ENCODE measurements at places on chromosomes 16 and 17.

GRCh38 chr16:83296505-83296904, 511.3 kb upstream of the HSBP1 start:
- DNase-seq: no peak

DNA sequence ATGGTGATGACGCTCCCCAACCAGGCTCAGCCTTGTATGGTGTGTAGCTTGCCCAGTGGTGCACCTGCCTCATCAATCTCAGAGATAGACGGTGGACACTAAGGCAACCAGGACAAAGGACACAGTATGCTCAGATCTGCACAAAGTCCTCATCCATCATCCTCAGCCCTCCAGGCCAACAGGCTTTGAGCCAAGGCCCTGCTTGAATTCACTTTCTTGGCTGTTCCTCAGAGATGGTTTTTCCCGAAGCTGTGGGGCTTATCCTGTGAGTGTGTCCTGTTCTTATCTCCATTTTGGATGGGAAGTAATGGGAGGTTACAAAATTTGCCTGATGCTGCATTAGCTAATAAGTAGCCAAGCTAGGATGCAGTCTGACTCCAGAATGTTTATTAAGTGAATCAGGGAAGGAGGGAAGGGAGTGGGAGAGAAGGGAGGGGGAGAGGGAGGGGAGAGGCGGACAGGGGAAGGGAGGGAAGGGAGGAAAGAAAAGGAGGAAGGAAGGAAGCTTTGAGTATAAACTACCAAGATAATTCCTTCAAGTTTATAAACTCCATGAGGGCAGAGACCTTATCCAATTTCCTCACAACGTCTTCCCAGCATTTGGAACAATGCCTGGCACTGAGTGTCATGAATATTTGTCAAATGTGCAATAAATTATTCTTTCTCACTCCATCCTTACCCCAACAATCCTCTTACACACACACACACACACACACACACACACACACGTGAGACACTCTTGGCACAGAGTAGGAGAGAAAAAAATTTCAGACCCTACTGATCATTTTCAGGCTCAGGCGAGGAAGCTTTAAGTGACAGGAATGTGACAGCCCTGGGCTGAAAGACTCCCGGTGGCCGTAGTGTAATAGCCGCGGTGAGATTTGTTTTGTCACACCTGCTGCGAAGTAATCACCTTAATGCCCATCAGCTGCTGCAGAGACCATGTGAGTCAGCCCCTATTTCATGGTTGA, 84.3 kb downstream of the BMERB1 start:
- DNase-seq: peak; percentile 32

- peak; percentile 39 for DNase-seq
Measured at GRCh38 chr16:50153596-50154419, 702 bp downstream of the TENT4B start.

DNA sequence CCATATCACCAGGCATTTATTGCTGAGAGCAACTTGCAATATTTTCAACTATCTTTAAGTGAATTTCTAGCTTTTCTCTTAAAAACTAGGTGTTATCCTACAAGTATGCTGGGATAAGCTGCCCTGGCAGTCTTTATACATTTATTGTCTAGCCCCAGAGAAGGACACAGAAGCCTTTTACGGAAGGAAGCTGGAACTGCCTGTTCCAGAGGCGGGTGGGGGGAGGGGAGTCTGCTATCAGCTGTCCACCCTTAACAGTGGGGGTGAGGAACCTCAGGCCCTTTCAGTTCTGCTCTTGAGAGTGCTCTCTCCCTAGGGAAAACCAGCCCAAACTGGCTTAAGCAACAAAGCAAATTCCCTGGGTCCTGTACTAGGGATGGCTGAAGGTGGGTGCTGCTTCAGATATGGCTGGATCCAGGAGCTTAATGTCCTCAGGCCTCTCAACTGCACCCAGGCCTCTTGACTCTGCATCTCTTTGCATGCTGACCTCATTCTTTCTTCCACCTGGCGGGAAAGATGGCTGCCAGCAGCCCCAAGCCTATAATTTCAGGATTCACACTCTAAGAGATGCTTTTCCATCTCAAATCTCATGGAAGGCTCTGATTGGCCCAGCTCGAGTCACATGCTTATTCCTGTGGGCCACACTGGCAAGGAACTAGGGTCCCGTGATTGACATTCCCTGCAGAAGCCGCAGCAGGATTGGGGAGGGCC, 16.6 kb downstream of the NAGPA start:
- DNase-seq: no peak

DNA sequence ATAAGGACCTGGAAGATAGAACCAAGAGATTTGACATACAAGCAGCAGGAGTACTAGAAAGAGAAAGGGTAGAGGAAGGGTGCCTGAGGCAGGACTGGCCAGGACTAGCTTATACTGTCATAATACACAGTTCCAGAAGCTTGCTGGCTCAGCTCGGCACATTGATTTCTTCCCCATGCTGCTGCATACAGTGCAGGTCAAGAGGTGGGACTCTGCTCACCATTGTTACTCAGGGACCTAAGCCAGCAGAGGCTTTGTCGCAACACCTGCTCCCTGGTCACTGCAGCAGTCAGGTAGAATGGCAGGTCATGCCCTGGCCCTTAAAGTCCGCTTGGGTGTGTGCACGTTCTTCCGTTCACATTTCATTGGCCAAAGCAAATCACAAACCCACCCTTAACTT, 32.8 kb downstream of the LDHD start:
- peak; percentile 1 for DNase-seq

- DNase-seq: no peak
Measured at GRCh38 chr17:17114592-17115225, 72.5 kb downstream of the MPRIP start.

DNA sequence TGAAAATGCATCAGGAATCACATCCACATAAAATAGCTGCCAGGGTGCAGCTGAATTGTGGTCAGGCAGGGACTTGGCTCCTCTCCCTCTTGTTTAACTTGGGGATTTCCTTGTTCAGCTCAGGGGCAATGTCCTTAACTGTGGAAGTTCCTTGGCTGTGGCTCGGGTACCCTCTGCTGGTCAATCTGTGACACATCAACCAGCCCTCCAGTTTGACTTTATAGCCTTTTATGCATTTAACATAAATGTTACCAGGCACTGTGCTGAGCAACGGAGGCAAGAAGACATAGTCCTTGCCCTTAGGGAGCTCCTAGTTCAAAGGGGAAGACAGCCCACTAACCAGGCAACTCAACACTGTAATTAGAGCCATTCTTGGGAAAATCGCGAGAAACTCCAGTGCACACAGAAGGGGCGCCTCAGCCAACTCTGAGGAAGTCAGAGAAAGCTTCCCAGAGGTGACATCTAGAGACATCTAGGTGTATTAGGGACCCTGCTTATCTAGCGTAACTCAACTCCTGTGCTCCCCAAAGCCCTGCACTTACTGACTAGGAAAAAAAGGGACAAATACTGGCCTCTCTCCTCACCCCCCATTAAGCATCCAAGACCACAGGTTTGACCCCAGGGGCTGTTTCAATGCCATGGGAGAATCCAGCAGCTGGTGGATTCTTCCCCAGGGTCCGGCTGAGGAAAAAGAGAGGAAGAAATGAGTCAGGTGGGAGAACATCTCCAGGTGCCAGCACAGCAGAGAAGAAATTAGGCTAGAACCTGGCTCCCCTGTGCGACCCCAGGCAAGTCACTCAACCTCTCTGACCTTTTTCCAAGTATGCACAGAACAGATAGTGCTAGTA, 17.3 kb upstream of the EEF2K start:
- peak; percentile 82 for DNase-seq

Data from NCI-H69 (cell line).